ENCODE measurements at places on chromosomes 4 and X. TPM values are rescaled to one million over a fixed set of nuclear protein-coding genes. Genes with fewer than 3 reads are reported as not detected.

GPR143 gene
- not detected for total RNA-seq

MTMR8 gene
- 7.6 TPM for total RNA-seq

XAGE2 gene
- total RNA-seq, result not detected

FABP2 gene
- not detected for total RNA-seq

MAGEA12 gene
- not detected for total RNA-seq

MAGEB17 gene
- total RNA-seq, result not detected

BEND2 gene
- total RNA-seq, result not detected

PGAM4 gene
- not detected for total RNA-seq

TENM3 gene
- not detected for total RNA-seq
